ENCODE measurements at places on chromosomes 7 and 10.
A peak's percentile ranks its signal among the peaks of the same experiment; 100 is the strongest.

- no peak for DNase-seq
Observed at GRCh38 chr10:50528206-50528605, 95.5 kb downstream of the SGMS1 start.

DNA sequence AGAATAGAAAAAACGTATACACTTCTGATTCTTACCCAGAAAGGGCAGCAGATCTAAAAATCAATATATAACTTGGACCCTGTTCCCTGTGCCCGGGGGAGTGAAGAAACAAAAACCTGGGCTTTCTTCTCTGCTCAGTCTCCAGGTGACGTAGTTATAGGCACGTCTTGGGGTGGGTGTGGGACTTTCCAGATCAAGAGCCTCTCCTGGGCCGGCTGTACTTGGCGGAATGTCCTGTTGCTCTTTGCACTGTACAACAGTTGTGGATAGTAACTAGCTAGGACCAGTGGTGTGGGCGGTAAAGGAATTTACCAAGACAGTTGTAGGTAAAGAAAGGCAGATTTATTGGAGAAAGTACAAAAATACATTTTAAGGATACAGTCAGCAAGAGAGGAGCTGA lies 40.4 kb upstream of the STEAP4 start:
- no peak for DNase-seq

DNA sequence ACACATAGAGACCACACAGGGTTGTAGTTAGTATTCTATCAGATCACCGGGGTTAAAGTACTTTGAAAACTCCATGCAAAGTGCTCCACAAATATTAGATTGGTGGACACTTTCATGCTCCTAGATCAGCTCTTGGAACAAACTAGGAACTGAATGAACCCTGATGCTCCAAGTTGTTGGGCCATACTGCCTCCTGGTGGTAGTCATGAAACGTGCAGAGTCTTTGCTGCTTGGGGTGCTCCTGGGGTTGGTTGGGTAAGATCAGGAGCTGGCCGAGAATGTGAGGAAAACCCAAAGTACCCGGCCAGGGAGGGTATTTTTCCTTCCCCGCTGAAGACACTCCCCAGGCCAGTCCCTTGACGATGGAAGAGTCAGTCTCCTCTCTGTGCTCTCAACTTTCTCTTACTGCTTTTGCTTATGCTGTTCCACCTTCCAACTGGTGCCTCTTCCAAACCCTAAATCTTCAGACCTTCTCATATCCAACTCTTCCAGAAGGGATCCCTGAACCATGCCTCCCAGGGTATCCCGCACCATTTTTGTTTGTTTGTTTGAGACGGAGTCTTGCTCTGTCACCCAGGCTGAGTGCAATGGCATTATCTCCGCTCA lies 918 bp upstream of the RPEL1 start:
- peak; percentile 70 for DNase-seq

- DNase-seq, result no peak
Observed at GRCh38 chr10:47207894-47208469, 92.0 kb upstream of the GDF10 start.

- DNase-seq, result peak; percentile 43
Observed at GRCh38 chr10:96359616-96360015, 814 bp upstream of the OPALIN start.

DNA sequence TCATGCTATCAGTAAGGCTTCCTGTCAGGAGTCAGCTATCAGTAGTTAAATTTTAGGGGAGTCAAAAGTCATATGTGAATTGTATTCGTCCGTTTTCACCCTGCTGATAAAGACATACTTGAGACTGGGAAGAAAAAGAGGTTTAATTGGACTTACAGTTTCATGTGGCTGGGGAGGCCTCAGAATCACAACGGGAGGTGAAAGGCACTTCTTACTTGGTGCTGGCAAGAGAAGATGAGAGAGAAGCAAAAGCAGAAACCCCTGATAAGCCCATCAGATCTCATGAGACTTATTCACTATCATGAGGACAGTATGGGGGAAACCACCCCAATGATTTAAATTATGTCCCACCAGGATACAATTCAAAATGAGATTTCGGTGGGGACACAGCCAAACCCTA lies 47.1 kb downstream of the KLF6 start:
- no peak for DNase-seq
